ENCODE measurements at places on chromosomes 3 and 15.
A peak's percentile ranks its signal among the peaks of the same experiment; 100 is the strongest.

GRCh38 chr3:120093119-120093910 lies 932 bp downstream of the GSK3B start:
- no peak for DNase-seq

DNA sequence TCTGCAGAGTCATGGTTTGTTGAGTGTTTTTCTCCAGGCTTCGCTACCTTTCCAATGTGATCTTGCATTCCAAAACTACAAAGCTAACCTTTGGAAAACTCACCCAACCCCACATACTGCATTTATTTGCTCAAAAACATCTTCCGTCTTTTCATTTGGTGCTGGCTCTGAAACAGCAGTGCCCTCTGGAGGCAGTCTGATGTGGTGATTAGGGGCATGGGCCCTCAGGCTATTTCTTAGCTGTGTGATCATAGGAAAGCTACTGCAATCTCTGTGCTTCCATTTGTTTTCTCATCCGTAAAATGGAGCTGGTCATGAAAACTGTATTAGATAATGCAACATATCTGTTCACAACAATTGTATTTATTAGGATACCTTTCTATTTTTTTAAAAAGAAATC lies 47.0 kb downstream of the MTHFS start:
- DNase-seq = no peak

DNA sequence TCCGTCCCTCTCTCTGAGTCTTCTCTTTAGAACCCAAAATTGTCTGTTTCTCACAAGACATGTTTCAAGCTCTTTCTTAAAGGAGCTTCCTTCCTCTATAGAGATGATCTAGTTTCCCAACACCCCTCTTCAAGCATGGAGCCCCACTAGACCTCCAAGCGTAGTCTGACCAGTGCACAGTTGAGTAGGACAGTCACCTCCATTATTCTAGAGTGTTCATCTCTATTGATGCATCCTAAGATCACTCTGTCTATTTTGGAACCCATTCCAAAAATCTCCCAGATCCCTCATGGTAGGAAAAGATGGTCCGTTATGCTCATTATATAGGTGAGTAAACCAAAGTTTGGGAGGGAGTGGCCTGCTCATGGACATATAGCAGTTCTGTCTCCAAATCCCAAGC lies 4.1 kb upstream of the CAV3 start:
- DNase-seq = no peak

- DNase-seq = no peak
Observed at GRCh38 chr3:11288786-11289637, 16.8 kb downstream of the ATG7 start.

- DNase-seq = no peak
Observed at GRCh38 chr3:115960799-115961198, 337.5 kb downstream of the GAP43 start.

- no peak for DNase-seq
Observed at GRCh38 chr3:42500091-42500490, 2.4 kb upstream of the VIPR1 start.

DNA sequence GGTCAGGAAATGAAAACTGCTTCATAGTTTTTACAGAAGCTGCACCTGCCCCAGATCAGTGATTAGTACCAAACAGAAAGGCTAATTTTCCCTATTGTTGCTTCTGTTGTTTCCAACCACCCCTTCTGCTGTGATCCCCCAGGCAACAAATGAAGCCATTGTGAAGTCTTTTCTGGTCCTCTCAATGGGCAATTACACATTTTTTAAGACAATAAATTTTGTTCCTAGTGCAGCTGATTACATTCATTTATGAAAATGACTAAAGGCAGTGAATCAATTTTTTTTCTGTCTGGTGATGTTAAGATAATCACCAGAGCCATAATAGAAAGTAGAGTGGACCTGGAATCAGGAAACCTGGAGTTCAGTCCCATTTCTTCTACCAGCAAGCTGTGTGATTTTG lies 32.7 kb downstream of the GLDN start:
- DNase-seq = peak; percentile 53

All from NCI-H1417 treated with DMSO at 0.1 percent for 48 hours (cell line).